ENCODE measurements at places on chromosomes 16 and 17. TPM values are rescaled to one million over a fixed set of nuclear protein-coding genes. Genes with fewer than 3 reads are reported as not detected.

CLCN7 gene
- total RNA-seq = 37.3 TPM

DNA sequence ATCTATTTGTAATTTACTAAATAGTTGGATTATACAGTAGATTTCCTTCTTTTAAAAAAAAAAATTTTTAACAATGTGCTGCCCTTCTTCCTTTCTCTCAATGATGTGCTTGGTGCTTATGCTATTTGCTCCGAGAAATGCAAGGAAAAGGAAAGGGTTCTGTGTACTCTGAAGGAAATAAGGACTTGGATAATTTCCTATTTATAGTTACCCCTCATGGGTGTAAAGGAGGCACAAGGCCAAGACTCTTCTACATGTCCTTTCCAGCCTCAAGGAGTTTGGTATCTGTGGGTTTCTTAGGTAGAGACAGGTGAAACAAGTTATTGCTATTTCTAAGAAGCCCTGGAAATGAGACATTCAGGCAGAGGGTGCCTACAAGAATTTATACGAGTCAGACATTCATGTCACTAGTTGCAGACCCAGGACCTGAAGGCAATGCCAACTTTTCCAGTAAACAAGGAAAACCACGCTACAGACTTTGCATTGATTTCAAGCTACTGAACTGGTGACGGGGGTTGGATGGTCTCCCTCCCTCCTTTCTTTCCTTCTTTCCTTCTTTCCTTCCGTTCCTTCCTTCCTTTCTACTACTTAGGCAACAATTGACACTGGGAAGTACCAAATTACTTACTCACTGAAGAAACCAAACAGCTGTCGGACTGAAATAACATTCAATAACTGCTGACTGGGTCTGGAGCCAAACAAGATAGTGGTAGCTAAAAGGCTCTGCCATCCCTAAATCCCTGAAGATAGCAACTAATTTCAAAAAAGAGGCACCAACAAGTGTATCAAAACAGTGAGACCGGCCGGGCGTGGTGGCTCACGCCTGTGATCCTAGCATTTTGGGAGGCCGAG is 33.8 kb upstream of the GHDC start:
- peak; percentile 16 for DNase-seq

DNA sequence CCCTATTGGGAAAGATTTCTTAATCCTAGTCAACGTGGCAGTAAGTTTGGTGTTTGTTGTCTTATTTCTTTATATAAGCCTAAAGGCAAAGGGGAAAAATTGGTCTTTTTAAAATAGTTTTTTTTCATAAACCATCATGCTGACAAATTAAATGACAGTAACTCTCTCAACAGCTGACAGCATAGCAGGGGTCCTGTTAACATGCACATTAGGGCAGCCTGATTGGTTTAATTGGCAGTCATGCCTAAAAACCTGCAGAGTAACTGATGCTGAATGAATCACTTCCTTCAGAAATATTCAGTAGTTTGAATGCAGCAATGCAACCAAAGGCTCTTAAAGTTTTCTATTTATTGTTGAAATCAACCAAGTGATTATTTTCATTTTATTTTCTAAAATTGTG is 85.4 kb downstream of the ITFG1 start:
- DNase-seq = no peak

GRCh38 chr16:64715624-64716023 is 406.2 kb downstream of the CDH11 start:
- DNase-seq = no peak

DNA sequence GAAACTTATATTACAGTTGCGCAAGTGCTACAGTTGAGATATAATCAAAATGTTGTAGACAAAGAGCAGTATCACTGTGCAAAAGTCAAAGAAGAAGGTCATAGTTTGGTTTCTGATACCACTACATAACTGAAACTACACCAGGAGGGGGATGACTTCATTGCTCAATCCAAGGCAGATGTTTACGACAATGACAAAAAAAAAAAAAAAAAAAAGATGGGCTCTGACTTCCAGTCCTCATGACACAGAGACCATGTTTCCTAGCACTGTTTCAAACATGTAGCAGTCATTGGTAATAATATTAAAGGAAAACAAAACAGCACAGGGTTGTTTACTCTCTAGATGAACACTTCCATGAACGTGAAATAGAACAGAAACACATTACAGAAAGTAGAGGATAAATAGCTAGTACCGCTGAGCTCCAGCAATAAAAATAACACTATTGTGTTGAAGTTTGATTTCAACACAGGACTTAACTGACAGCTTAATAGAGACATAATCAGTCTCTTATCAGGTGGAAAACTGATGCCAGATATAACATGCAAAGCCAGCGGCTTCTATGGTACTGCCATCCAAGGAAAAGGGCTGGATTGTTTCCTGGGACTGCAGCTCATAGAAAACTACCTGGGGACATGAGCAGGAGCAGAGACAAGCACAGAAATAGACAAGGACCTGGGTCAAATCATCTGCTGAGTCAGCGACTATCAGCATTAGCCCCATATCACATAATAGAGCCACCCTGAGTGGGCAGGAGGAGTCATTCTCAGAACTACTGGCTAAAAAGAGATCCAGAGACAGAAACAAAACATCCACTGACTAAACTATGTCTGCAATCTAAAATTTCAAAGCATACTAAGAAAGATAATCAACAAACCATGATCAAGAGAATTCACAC is 463.6 kb upstream of the SOX9 start:
- DNase-seq = no peak

DNA sequence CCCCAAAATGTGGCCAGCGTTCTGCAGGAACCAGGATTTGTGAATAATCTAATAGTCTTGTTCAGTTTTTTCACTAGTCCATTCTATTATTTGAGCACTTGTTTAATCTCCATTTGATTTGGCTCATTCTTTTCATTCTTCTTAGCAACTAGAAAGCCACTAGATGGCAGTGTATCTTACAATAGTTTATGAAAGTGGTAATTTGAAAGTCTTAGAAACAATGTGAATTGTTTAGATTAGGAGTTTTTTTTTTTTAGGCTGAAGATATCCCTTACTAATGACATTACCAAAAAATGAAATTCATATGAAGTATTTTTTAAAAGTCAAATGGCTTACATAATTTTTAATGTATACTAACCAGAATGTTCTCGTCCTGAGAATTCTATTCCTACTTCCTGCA is 6.7 kb downstream of the ERI2 start:
- DNase-seq = peak; percentile 72

DNA sequence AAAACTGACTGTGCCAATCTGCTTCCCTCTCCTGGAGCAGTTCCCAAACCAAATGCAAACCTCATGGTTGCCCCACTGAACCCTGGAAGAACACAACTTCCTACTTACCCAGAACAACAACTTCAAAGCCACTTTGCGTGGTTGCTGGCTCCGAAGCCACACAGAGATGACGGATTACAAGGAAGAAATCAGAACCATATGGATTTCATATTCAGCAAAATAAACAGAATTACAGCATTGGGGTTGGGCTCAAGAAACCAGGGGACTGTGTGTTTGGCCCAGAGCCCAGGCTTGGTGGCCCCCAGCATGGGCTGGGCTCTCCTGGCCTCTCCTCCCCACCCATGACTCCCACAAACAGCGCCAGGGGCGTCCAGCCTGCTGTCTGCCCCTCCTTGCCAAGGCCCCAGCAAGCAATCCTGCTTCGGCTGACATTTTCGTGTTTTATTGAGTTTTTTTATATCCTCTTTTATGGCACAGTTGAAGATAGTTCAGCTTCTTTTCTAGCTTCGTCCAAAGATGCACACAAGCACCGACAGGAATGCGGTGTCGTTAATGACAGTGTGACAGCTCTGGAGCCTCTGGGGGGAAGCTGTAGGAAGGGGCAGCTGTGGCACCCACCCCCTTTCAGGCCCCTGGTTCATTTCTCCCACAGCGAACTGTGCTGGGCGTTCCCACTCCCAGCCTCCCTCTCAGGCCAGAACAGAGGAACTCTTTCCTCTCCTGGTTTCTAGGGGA is 137.1 kb downstream of the GAS7 start:
- peak; percentile 83 for DNase-seq

DNA sequence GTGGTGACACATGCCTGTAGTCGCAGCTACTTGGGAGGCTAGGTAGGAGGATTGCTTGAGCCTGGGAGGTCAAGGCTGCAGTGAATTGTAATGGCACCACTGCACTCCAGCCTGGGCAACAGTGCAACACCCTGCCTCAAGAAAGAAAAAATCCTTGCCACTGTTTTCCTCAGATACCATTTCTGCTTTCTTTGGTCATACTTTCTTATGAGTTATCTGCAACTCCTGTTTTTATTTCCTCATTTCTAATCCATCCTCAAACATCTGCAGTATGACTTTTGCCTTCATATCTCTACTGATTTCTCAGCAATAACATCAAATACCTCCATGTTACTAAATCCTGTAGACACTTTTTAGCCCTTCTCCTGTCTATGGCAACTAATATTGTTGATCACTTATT is 3.1 kb upstream of the AP2B1 start:
- DNase-seq = no peak

DNA sequence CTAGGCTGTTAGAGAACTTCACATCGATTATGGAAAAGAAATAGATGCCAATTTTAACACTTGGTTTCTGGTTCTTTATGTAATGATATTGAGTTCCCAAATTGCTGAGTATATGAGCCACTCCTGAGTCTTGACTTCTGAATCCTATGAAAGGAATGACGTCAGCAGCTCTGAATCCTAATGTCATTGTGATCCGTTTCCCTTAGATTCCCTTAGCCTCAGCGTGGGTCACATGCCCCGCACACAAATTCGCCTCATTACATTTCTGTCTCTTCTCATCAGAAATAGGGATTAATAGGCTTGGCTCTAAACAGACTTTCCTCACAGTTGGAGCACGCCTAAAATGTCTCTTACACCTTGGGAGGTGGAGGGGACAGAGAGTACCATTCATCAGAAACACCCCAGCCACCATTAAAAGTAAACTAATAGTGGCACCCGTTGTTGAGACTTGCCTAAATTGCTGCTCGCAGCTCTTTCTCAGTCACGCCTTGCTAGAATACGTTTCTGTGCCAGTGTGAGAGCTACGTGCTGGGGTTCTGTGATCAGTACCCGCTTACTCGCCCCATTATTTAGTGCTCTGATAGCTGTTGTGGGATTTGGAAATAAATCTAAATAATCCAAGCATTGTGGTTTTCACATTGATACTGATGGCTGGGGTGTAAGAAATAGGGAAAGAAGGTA is 7.1 kb downstream of the MRM3 start:
- DNase-seq = no peak

Data from GM23248 (cell line).